ENCODE measurements at places on chromosomes 7 and 10.
A peak's percentile ranks its signal among the peaks of the same experiment; 100 is the strongest.

GRCh38 chr7:93719546-93719945, 145.0 kb upstream of the CALCR start:
- no peak for DNase-seq

- DNase-seq = no peak
Measured at GRCh38 chr7:142440219-142440905, 182.5 kb upstream of the PRSS58 start.

- no peak for DNase-seq
Measured at GRCh38 chr7:76151932-76152331, 49.8 kb upstream of the SRRM3 start.

- no peak for DNase-seq
Measured at GRCh38 chr10:19168584-19168983, 120.0 kb downstream of the MALRD1 start.

DNA sequence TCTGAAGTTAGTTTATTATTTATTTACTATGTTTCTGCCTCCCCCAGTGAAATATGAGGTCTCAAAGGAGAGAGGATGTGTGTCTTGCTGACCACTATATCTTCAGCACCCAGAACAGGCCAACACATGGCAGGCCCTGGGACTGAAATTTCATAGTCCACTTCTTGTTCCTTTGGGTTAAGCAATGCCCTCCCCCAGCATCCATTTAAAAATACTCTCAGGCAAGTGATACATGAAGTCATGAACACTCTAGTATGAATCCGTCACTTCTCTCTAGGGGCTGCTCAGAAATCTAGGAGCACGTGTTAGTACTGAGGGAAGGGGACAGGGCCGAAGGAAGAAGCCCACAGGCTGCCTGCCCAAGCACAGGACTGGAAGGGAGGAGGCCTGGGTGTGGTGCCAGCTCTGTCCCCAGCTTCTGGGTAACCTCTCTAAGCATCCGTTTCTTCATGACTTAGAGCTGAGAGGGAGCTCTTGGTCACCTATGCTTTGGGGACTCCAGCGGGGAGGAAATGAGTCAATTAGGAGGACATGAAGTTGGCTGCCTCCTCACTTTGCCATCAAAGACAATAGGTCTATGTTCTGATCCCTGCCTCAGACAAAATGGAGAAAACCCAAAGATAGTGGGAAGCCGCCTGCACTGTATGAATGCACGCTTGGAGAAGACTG, 119.2 kb downstream of the KCNMA1 start:
- no peak for DNase-seq

DNA sequence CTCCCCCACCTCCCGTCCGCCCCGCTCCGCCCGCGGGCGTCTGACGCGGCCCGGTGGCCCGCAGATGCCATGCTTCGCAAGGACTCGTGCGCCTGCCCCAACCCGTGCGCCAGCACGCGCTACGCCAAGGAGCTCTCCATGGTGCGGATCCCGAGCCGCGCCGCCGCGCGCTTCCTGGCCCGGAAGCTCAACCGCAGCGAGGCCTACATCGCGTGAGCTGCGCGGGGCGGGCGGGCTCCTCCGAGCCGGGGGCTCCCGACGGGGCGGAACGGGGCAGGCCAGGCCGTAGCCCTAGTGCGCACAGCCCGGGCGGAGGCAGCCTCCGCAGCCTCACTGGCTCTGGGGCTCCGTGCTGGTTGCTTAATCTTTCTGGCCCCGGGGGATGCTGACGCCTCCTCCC, 2.8 kb downstream of the ASIC3 start:
- DNase-seq = no peak

DNA sequence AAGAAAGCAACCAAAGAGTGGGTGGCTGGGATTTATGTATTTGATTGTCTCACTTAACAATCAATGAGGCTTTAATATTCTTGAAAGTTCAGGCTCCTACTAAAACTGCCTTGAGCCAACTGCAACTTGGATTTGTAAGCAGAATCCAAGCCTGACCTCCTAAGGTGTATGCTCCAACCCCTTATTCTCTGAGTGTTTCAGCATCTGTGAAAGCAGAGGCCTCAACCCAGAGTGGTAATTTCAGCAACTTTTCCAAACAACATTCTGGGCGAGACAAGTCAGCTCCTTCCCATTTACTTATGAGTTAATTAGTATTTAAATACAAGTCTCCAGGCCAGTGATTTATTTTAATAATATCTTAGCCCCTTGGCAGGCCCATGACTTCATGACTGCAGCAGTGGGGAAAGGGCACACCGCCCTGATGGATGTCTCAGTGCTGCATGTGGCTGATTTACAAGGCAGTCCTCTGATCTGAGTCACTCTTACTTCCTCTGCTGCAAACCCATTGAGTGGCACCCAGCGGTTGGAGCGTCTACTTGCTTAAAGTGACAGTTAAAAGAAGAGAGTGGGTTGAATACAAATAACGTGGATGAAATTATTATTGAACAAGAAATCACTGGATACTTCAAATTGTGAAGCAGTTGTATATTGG, 209.1 kb downstream of the TRIL start:
- no peak for DNase-seq

DNA sequence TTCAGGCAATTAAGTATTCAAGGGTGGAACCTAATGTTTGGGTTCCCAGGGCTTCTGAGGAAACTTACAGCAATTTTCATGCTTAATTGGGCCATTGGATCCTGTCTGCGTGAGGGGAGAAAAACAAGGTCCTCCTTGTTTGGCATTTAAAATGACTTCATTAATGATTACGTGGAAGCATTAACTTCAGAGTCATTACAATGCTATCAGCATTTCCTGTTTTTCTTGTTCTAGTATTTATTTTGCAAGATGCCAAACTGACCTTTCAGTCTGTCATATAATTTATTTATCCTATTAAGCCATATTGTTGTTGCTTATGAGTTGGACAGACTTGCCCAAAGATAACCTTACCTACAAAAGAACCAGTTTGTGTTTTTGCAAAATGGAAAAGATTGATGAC, 324.1 kb upstream of the LRRN3 start:
- no peak for DNase-seq

GRCh38 chr10:98016772-98017475, 13.5 kb downstream of the CRTAC1 start:
- DNase-seq = no peak

DNA sequence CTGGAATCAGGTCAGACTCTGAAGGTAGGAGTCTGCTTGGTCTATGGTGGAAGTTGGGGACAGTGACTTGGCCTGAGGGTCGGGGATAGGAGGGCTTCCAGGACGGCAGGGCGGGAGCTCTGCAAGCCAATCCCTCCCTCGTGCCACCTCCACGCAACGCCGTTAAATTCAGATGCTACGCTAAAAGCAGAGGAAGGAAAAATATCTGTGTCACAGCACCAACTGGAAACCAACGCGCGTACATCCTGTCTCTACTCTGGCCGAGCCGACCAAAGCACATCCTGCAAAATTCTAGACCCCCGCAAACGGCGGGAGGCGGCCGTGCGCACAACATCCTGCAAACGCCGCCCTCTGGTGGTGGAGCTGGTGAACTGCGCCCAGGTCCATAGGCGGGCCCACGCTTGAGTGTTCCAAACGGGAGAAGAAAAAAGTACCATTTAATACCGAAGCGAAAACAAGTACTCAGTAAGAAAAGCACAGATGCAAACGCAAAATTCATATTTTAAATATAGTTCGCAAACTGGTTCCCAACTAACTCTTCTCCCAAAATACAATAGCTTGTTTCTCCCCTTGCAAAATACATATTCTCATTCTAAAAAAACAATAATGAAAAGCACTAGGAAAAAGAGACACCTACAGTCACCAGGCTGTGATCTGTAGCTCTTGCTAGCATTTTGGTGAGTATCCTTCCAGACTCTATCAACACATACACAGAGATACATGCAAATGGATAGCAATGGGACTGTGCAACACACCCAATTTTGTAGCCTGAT, 45.7 kb upstream of the HSPA12A start:
- peak; percentile 57 for DNase-seq

- DNase-seq = no peak
Measured at GRCh38 chr10:23826421-23826820, 382.5 kb upstream of the KIAA1217 start.

DNA sequence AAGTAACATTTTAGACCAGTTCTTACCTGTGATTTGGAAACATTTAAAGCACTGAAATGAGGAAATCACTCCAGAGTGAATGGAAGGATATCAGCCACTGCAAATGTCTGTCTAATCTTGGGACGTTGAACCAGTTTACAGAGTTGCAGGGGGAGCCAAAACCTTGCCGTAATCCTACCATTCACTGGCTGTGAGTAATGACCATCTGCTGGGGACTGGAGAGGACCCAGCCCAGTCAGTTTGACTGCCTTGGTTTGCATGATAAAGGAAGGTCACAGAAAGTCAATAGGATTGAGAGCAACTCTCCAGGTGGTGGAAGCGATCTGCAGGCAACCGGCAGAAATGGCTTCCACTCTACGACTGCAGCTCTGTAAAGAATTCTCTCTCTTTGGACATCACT, 167.2 kb downstream of the AKR1D1 start:
- no peak for DNase-seq

DNA sequence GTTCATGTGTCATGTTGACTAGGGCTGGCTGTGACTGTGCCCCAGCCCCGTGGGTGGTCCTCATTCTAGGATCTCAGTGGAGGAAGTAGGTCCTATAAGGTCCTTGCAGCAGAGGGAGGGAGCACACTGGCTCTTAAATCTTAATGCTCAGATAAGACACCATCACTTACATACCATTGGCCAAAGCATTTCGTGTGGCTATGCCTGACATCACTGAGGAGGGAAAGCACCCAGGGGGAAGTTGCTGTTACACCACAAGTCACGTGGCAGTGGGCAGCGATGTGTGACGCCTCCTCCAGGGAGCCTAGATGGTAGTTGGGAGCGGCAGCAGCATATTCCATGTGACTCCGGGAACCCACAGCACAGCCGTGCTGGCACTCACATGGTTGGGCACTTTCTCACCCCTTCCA, 224.7 kb upstream of the SH2B2 start:
- DNase-seq = no peak

DNA sequence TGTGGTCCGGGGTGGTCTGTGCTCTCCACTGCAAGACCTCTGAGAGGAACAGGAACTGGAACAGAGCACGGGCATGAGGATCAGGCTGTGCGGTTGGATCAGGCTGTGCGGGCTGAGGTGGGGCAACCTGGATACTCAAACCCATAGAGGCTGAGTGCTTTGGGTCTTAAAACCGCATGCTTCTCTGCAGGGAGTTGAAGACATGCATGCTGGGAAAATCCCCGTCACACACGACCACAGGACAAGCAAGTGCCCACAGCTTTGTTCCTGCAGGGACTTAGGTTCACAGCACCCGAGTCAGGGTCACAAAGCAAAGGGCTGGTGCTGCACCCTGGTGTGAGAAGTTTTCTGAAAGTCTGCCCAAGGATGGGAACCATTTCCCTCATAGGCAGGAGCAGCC, 221.2 kb downstream of the ZMYND11 start:
- DNase-seq = no peak

DNA sequence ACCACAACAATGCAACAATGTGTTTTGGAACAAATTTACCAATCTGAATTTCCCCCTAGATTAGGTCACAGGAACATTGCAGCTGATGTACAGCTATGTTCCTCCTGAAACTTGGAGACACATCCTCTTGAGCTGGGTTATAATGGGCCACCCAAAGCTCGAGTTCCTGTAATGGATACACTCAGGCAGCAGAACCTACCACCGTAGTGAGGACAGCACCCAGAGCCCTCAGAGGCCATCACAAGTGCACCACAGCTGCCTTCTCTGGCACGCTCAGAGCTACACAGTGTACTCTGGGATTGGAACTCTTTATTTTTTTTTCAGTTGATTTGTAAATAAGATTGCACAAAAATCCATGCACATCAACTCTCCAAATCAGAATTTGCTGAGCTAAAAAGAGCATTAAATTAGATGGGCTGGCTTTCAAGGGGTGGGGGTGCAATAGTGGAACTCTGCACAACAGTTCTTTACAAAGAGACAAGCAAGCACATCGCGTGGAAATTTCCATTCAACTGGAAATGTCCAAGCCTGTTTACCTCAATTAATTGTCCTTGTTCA, 56.7 kb downstream of the EGFR start:
- DNase-seq = no peak

- DNase-seq = no peak
Measured at GRCh38 chr7:91263384-91264045, 718 bp upstream of the FZD1 start.

DNA sequence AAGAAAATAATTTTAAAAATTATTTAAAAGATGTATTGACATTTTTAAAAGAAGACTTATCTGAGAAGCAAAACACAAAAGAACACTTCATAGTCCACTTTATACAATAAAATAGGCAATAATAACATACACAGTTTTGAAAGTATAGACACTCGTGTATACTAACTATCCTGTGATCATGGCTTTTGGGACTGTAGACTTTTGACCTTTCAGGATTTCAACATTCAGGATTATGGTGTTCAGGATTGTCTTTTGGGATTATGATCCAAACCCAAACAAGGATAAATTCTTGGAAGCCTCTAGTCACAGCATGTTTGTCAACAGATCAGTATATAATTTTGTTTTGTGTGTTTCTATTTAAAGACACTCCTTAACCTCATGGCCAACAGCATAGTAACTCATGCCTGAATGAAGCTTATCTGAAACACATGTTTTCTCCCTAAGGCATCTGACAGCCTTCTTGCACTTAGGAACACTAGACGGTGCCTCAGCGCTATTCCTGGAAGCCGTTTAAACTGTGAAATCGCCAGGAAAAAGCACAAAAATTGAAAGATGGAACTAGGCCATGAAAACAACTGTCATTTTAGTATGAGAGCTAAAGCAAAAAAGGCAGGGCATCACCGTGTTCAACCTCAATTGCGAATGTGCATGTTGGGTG, 29.9 kb downstream of the GSAP start:
- no peak for DNase-seq

GRCh38 chr10:84543948-84544347, 215.6 kb downstream of the CCSER2 start:
- DNase-seq = no peak

DNA sequence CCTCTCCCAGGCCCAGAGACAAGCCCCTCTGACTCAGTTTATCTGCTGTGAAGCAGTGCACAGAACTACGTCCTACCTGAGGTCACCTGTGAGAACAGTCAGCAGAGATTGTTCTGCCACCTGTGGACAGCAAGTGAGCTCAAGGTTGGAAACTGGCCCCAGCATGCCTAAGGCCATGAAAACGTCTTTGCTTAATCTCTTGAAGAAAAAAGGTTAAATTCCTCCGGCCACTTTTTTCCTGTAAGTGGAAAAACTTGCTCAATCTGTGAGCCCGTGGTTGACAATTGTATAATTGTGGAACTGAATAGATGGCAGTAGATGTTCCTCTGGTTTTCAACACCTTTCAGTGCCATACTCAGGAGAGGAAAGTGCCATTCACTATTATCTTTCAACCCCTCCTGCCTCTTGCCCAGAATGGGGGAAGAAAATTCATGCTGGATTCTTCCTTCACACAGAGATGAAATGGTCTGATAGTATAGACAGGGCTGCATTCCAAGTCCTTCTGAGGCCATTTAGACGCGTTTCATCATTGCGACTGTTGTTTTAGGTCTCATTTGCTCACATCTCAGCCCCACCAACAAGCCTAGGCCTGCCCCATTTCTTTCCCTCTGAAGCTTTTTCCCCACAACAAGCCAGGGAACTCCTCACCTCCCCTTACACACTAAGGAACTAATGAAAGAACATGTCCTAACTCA, 292.9 kb downstream of the FZD1 start:
- no peak for DNase-seq
